Smooth muscle cell of the coronary artery (primary cell): ENCODE measurements at places on chromosomes 1 and 21. TPM values are rescaled to one million over a fixed set of nuclear protein-coding genes. Genes with fewer than 3 reads are reported as not detected.

VPS26C gene
- total RNA-seq, result 48.6 and 94.2 TPM in 2 replicates

SDF4 gene
- total RNA-seq, result 100 and 148 TPM in 2 replicates

OR2T29 gene
- total RNA-seq, result not detected in 2 replicates

C1orf146 gene
- total RNA-seq, result not detected in 2 replicates

ESRRG gene
- total RNA-seq, result under 0.01 and 0.12 TPM in 2 replicates
